ENCODE measurements at places on chromosomes 4 and X.

DNA sequence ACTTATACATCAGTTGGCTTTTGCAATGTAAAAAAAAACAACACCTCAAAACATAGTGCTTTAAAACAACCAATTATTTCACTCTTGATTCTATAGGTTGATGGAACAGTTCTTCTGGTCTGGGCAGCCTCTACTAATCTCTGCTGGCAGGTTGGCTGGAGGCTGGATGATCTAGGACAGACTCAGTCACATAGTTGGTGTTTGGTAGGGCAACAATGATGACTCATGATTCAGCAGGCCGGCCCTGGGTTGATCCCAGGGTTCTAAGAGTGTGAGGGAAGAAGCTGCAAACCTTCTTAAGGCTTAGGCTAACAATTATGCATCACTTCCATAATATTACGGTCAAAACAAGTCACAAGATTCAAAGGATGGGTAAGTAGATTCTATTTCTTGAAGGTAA is 558.2 kb downstream of the ZNF674 start:
- DNase-seq: peak; percentile 4

DNA sequence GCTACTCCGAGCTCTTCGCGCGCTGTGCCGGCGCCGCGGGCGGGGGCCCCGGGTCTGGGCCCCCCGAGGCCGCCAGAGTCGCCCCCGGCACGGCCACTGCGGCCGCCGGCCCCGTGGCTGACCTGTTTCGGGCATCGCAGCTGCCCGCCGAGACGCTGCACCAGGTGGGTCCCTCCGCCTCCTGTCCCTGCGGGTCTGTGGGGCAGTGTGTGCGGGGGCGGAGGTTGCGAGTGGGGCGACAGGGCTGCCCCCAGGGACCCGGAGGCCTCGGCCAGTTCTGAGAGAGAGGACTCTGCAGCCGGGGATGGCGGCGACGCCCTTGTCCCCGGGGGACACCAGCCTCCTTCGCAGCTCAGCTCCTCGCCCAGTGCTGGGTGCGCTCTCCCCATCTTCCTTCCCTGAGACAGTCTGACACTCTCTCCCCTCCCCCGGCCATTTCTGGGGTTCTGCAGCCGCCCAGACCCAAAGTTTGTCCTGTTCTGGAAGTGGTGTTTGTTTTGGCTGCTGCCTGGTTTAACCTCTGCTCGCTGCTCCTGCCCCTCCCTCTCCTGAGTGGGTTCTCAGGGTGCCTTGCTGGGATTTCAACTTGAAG is 609 bp downstream of the REPS2 start:
- DNase-seq: no peak

DNA sequence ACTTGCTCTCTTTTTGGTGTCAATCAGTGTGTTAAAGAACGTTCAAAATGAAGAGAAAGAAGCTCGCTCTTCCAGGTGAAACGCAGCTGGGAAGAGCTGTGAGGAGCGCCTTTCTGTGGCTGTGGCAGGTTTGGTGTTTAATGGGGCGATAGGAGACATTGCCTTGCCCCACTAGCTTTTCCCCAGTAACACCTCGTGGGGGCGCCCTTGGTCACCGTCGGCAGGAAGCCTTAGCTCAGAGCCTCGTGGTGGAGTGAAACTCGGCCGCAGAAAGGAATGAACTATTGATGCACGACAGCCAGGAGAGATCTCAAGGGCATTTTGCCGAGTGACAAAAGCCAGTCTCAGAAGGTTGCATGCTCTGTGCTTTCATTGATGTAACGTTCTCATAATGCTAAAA is 65.1 kb downstream of the GPR143 start:
- no peak for DNase-seq

DNA sequence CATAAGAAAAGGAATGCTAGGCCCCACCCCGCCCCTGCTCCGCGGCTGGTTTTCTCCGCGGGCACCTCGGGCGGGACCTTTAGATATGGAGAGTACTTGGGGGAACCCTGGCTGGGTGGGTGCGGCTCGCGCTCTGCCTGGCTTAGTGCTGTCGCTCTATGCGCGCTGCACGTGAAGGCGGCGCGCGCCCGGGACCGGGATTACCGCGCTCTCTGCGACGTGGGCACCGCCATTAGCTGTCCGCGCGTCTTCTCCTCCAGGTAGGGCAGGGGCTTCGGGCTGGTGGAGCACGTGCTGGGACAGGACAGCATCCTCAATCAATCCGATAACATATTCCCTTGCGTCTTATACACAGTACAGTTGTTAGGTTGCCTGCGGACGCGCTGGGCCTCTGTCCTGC is 56.0 kb downstream of the MAGEB10 start:
- no peak for DNase-seq

- DNase-seq: no peak
These were observed 11.1 kb downstream of the RASL11B start for GRCh38 chr4:52873191-52873590.

DNA sequence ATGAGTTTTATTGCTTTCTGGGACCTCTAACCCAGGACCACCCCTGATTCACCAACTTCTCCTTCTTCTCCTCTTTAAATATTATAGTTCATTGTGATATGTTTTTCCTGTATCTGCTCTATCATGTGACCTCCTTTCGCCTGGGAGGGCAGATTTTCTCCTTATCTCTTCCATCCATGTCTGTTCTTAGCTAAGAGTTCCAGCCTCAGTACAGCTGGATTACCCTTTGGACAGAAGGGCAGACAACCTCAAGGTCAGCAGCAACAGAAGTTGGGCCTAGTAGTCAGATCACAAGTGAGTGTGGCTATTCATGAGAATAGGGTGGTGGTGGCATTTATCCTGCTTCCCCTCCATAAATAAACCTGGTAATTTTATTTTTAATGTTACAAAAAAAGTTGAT is 5.7 kb upstream of the XK start:
- no peak for DNase-seq

DNA sequence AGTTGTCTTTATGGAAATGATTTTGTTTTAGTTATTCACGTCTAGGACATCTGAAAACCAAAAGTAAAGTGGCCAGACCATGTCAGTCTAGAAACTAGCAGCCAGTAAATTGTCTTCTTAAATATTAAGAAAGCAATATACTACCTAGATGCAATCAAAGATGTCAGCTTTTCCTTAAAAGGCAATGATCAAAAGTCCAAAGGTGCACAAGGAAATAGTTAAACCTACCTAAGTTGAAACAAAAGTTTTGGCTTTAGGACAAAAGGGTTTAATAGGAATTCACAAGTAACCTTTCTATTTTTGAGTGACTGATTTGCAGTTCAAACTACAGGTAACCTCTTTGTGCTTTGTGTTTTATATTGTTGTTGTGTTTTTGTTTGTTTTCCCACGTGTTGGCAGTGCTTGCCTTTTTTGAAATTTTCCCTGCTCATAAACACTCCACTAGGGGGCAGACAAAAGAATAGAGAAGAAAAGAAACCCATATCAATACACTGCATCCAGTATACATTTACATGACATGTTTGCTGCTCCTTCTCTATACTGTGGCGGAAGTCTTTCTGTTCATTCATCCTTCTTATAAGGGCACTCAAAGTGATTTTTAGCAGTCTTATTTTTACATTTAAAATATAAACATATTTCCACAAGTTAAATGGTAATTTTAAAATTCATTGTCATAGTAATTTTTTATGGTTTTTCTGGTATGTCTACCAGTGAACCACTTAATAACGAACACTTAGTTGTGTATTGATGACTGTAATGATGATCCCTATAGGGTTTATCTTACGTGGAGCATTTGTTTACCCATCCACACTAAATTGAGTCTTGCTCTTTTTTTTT is 62.7 kb downstream of the GAB1 start:
- DNase-seq: no peak

DNA sequence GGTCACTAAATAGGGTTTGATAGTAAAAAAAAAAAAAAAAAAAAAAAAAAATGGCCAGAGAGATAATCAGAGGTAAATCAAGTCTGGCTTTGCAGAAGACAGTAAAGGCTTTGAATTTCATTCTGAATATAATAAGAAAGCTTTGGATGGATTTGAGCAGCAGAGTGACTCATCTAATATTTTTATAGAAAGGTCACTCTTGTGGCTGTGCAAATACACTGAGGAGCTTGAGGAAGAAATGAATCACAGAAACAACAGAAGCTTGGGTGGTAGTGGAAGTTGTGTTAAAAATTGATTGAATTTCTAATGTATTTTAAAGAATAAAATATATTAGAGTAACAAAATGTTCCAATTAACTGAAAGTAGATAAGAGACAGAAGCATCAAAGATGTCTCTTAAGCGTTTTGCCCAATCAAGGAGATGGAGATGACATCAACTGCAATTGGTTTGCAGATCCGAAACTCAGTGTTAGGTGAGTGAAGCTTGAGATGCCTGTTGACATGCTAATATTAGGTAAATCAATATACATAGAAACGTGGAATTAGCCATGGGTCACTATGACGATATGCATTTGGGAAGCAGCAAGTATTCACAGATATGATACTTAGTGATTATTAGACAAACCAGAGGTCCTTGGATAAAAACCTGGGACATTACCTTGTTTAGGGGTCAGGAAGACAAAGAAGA is 280.5 kb downstream of the GPM6A start:
- peak; percentile 17 for DNase-seq

- DNase-seq: peak; percentile 93
These were observed 326.4 kb downstream of the DCHS2 start for GRCh38 chr4:154164931-154165839.

- DNase-seq: no peak
These were observed 73.8 kb downstream of the FBXW7 start for GRCh38 chr4:152462047-152462446.

DNA sequence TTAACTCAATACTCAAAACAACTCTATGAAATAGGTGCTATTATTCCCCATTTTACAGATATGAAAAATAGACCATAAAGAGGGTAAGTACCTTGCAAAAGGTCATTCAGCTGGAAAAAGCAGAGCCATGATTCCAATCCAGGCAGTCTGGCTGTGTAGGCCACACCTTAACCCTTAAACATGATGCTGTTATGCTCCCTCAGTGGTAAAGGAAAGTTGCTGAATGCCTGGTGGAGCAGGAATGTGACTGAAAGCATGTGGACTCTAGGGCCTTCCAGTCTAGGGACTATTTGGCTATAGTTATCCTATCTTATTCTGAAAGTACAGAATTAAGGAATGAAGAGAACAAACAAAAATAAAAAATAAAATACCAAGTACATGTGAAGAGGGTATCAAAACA is 19.6 kb downstream of the RP2 start:
- DNase-seq: no peak

DNA sequence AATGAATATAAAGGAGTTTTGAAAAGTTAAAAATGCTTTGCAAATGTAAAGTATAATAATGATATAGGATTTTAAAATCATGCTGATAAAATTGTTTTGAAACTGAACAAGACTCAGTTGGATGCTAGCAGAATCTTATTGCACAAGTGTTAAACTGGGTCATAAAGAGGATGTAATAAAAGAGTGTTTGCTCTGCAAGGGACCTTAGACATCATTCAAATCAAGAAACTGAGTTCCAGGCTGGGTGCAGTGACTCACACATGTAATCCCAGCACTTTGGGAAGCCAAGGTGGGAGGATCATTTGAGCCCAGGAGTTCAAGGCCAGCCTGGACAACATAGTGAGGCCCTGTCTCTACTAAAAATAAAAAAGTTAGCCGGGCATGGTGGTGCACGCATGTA is 27.5 kb upstream of the DUSP21 start:
- no peak for DNase-seq

- DNase-seq: no peak
These were observed 718 bp downstream of the SPIN3 start for GRCh38 chrX:56994375-56995270.

- no peak for DNase-seq
These were observed 6.7 kb downstream of the RAB9A start for GRCh38 chrX:13695601-13696115.

GRCh38 chr4:132123870-132124623 is 1025.0 kb upstream of the PCDH10 start:
- no peak for DNase-seq

DNA sequence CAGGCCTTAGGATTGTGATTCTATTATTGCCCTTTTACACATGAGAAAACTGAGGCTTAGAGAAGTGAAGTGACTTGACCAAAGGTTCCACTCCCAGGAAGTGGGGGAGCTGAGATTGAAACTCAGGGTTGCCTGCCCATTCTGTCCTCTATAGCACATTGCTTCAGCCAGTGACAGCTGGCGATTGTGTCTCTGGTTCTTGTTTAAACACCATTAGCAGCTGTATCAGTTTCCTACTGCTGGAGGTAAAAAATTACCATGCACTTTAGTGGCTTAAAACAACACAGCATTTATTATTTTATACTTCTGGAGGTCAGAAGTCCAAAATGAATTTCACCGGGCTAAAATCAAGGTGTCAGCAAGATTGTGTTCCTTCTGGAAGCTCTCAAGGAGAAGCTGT is 205.8 kb upstream of the MAMLD1 start:
- DNase-seq: no peak

GRCh38 chr4:135538698-135539097 is 1337.1 kb upstream of the PABPC4L start:
- no peak for DNase-seq

GRCh38 chrX:150507251-150507856 is 61.1 kb upstream of the MTM1 start:
- DNase-seq: peak; percentile 30

GRCh38 chr4:167842487-167842886 is 249.8 kb upstream of the ANXA10 start:
- DNase-seq: no peak

GRCh38 chr4:21893136-21893535 is 55.4 kb downstream of the KCNIP4 start:
- no peak for DNase-seq

GRCh38 chrX:55030271-55031205 is at the start of gene ALAS2:
ALAS2 (minus strand) TSS chrX:55030977; CDS start chrX:55026000, 4,977 bp downstream.
- no peak for DNase-seq
